ENCODE measurements at places on chromosomes 11 and 22. TPM values are rescaled to one million over a fixed set of nuclear protein-coding genes. Genes with fewer than 3 reads are reported as not detected.

DNA sequence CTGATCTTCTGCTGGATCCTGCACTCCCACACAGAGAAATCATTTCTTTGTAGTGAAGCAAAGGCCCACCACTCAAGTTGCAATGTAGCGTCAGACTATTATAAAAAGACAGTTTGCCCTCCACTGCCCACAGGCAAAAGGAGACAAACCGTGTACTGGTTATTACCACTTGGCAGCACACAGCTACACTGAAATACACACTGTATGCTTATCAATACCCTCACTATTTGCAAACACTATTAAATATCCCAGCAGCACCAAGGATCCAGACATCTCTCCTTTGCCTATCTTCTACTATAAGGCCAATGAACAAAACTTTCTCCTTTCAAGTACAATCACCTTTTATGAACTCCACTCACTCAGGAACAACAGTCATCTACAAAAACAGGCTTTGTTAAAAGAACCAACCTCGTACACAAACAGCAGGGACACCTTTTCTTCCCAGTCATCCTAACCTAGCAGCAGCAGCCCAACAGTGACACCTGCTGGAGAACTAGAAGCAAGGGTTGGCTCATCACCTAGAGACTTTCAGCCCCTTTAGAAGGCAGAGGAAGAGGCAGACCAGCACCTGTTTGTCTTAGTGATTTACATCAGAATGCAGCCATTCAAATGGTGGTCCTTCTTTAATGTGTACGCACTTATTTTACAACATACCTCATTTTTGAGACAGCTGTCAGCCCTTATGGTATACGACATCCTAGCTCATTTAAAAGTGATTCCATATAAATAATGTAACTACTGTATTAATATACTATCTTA lies 56.1 kb downstream of the AMBRA1 start:
- peaks cover 5% of the 10 kb centered on the region for H3K27me3 ChIP-seq
- H3K27ac ChIP-seq, result peak overlapping the region; percentile 94
- DNase-seq, result peak; percentile 71
- H3K4me1 ChIP-seq, result peaks cover 24% of the 10 kb centered on the region

DNA sequence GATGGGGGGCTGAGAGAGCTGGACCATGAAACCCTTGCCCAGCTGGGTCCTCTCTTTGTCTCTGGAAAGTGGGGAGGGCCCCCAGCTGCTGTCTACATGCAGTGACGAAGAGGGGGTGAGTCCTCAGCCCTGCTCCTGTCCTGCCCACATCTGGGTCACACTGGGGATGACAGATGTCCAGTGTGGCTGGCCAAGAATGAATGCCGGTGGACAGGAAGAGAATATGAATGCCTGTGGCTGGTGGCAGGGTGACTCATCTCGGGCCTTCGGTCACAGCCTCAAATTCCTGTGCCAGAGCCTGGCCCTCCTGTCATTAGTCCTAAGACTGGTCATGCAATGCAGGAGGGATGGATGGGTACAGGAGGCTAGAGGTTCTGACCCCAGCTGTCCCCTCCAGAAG lies 2.2 kb upstream of the PNPLA3 start:
- H3K27me3 ChIP-seq, result peaks cover 8% of the 10 kb centered on the region
- no peaks in the 10 kb centered on the region for H3K36me3 ChIP-seq
- no peak overlapping the region for H3K4me3 ChIP-seq
- no peak overlapping the region for H3K27ac ChIP-seq

DNA sequence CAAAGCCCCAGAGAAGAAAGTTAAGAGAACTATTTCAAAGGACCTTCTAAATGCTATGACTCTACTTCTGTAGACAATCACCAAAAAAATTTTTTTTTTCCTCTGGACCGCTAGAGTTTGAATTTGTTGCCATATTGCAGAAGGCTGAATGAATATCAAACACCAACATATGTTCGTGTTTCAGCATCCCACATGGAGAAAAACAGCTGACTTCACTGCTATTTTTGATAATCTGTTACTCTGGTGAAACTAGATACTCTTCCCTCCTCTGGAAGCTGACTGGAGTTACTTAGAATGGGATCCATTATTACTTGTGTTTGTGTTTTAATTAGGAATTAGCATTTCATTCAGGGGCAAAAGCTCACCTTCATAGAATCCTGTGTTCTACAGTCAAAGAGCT lies 447.0 kb downstream of the AASDHPPT start:
- H3K4me3 ChIP-seq, result peak overlapping the region; percentile 61
- H3K27ac ChIP-seq, result peak overlapping the region; percentile 72
- H3K4me1 ChIP-seq, result peaks cover 37% of the 10 kb centered on the region
- peaks cover 5% of the 10 kb centered on the region for H3K36me3 ChIP-seq

- no peak for DNase-seq
- no peak overlapping the region for H3K27ac ChIP-seq
- peaks cover 8% of the 10 kb centered on the region for H3K27me3 ChIP-seq
- no peak overlapping the region for H3K4me3 ChIP-seq
- H3K4me1 ChIP-seq, result no peaks in the 10 kb centered on the region
- no peaks in the 10 kb centered on the region for H3K36me3 ChIP-seq
Observed at GRCh38 chr22:50516891-50517290, 8.5 kb downstream of the SCO2 start.

- H3K36me3 ChIP-seq, result no peaks in the 10 kb centered on the region
- H3K27ac ChIP-seq, result no peak overlapping the region
- H3K4me3 ChIP-seq, result no peak overlapping the region
- peaks cover 4% of the 10 kb centered on the region for H3K27me3 ChIP-seq
Observed at GRCh38 chr22:40218152-40218551, 40.4 kb downstream of the TNRC6B start.

DNA sequence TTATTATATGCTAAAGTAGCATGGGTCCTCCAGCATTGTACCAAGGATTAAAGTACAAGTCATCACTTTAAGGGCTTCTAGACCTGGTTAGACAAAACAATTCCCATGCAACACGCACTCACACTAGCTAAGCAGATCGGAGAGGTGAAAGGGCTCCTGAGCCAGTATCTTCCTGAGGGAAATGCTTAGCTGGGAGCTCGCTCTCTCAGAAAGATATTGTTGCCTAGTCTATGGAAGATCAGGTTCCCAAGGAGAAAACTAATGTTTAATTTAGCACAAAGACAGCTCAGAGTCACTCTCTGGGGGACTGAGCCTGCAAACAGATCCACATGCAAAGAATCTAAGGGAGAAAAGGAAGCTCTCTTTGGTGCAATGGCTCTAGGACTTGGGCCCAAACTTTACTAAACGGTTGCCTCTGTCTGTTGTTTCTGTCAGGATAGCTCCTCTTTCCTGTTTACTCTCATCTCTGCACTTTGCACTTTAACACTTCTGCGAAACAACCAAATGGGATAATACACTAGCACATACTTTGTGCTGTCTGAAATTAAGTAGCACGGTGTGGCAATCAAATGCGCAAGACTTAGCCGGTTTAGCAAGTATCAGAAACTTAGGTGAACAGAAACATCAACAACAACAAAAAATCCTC lies 10.7 kb downstream of the MAML2 start:
- H3K4me3 ChIP-seq, result peak overlapping the region; percentile 23
- H3K27ac ChIP-seq, result peak overlapping the region; percentile 56
- no peaks in the 10 kb centered on the region for H3K27me3 ChIP-seq
- no peak for DNase-seq
- no peaks in the 10 kb centered on the region for H3K36me3 ChIP-seq
- H3K4me1 ChIP-seq, result peaks cover 26% of the 10 kb centered on the region

- no peak overlapping the region for H3K4me3 ChIP-seq
- H3K36me3 ChIP-seq, result no peaks in the 10 kb centered on the region
- H3K4me1 ChIP-seq, result no peaks in the 10 kb centered on the region
Observed at GRCh38 chr11:60221692-60222091, 21.2 kb downstream of the MS4A4E start.

DNA sequence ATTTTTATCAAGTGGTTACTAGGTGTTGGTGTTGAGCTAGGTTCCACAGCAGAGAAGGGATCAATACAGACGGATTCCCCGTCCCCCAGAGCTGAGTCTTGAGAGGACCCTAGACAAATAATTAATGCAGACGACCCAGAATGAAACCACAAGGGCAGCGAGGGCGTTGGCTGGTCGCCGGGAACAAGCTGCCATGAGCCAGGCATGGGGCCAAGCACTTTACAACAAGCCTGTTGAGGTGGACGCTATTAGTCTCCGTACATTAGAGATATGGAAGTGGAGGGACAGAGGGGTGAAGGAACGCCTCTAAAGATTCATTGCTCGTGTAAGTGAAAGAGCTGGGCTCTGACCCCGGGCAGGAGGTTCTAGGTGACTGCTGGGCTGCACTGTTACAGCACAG lies 77.1 kb upstream of the EIF3D start:
- H3K27ac ChIP-seq, result peak overlapping the region; percentile 60
- H3K4me1 ChIP-seq, result peaks cover 29% of the 10 kb centered on the region
- H3K4me3 ChIP-seq, result no peak overlapping the region
- no peak for DNase-seq
- no peaks in the 10 kb centered on the region for H3K27me3 ChIP-seq

DNA sequence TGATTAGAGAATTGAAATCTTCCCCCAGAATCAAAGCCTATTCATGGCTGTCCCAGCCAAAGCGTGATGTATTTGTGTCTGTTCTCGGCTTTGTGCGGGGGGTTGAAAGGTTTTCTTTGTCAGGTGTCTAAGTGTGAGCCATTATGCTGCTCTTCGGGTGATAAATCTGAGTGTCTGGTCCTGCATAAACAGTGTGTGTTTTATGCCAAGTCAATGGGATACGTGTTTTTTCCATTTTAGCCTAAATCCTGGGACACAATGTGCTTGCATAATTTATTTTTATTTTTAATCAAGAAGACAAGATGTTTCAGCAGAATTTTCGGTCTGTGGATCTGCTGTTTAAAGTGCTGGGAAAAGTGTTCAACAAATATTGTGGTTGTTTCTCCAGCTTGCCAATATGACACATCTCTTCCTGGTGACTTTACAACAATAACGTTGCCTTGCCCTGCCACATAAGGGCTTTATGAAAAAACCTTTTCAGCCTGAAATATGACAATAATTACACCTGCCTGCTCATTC lies 267.8 kb downstream of the TBC1D22A start:
- no peak overlapping the region for H3K4me3 ChIP-seq
- DNase-seq, result no peak
- H3K36me3 ChIP-seq, result no peaks in the 10 kb centered on the region
- peaks cover 6% of the 10 kb centered on the region for H3K27me3 ChIP-seq

The MMP8 gene
- not detected for total RNA-seq

The ATP5MG gene
- 140 TPM for total RNA-seq

The HBG1 gene
- not detected for total RNA-seq
